ENCODE measurements at places on chromosomes 7 and 10.

DNA sequence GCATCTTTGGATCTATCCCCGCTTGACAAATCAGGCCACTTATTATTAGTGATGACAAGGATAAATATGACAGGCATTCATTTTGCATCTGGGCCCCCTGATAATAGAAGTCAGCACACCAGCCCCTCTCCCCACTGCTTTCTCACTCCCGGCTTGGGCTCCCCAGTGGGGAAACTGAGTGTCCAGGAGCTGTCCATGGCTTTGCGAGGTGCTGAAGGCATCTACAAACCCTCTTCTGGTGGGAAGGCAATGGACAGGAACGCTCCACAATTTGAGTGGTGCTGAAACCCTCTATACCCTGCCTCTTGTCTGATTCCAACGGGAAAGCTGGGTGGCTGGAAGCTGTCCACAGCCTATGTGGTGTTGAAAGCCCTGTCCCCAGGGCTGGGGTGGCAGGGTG, 61.7 kb upstream of the PCBD1 start:
- DNase-seq: no peak

- DNase-seq: no peak
Observed at GRCh38 chr10:116240157-116240950, 32.7 kb downstream of the GFRA1 start.

GRCh38 chr7:12386313-12386740, 17.3 kb downstream of the VWDE start:
- no peak for DNase-seq

DNA sequence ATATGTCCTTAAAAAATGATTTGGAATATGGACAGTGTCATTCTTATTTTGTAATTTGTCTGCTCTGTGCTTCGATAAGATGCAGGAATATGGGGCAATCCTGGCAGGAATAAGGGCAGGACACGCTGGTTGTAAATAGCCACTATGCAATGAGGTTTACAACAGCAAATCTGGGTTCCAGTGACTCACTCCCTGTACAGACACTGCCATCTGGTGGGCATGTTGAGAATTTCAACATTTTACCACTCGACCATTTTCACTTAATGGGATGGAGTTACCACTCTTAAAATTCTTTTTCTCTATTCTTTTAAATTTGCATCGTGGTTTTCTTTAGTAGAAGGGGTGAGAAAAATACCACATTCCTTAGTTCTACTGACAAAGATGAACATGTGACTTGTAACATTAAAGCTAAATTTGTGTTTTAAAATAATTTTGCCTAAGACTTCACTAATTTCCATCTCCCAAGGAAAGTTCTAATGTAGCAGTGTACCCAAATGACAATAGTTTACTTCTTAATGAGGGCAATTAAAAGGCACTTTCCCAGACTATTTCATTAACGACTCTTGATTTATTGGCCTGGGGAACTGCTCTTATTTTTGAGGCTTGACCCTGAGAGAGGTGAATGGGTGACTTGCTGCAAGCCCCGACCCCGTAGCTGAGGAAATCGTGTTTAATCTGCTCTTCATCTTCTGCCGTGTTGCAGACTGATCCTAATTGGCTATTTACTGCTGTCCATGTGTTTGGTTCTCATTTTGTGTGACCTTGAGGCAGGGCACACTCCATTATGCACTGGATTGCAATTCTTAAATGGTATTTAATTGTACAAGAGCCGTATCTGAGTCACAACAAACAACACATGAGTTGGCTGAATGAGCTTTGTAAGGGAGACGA, 173.6 kb upstream of the IMMP2L start:
- DNase-seq: peak; percentile 85

DNA sequence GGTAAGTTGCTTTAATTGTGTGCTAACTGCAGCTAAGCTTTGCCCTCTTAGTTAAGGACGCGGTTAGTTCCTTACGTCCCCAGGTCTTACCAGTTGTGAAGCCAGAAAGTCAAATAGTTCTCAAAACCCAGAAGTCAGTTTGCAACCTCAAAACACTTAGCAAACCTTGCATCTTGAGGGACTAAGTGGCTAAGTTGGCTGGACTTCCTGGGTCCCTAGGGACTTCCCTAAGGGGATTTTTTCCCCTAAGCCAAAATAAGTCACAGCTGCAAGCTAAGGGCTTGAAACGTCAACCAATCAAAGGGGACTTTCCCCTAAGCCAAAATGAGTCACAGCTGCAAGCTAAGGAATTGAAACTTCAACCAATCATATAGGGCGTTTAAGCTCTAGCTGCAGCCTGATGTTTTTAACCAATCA, 36.2 kb upstream of the HECW1 start:
- DNase-seq: peak; percentile 10

DNA sequence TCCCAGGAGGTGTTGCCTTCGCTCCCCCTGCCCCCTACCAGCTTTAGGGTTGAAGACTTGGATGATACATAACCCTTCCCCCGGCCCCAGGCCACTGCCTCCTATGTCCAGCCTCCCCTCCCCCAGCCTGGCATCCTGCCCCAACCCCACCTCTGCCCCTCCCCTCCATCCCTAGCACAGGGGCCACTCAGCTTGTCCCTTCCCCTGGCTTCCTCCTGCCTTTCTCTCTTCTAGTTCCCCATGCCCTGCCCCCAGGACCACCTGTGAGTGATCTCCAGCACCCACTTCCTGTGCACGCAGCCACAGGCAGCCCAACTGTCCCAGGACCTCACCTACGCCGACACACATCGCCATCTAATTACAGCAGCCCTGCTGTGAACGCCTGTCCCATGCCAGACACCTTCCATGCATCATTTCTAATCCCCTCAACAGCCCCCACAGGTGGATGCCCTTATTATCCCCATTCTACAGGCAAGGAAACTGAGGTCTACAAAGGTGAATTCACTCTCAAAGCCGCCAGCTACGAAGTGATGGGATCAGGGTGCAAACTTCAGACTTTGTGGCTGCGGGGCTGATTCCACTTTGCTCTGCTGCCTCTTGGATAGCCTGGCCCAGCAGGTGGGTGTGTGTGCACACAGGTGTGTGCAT, 82.4 kb upstream of the CHST15 start:
- DNase-seq: no peak

GRCh38 chr10:72146071-72146470, 57.7 kb upstream of the SPOCK2 start:
- no peak for DNase-seq

DNA sequence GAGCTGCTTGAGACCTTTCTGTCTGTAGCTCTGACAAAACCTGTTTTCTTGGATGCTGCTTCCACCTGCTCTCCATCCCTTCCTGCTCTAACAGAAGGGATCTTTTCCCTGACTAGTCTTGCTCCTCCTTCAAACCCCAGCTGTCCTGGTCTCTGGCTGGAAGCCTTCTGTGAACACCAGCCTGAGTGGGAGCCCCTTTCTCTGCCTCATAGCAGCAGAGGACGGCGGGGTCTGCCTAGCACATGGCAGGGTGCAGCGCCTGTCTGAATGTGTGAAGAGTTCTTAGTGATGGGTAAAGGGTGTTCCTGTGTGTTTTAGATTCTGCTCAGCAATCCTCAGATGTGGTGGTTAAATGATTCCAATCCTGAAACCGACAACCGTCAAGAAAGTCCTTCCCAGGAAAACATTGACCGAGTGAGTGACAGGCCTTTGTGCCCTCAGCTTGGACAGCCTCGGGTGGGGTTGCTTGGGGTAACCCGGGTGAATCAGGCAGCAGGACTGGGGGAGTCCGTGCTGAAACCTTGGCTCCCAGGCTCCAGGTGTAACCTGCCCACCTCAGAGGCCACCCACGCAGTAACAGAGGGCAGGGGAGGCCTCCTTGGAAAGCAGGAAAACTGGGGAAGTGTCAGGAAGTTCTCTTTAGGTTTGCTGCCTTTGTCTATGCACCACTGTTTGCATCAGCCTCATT, 34.1 kb downstream of the NUB1 start:
- DNase-seq: no peak

- DNase-seq: no peak
Observed at GRCh38 chr10:16599662-16600061, 78.0 kb upstream of the C1QL3 start.

- no peak for DNase-seq
Observed at GRCh38 chr10:70193391-70193844, 23.1 kb upstream of the SAR1A start.

- DNase-seq: peak; percentile 56
Observed at GRCh38 chr7:140402178-140402835, 1.6 kb upstream of the RAB19 start.

DNA sequence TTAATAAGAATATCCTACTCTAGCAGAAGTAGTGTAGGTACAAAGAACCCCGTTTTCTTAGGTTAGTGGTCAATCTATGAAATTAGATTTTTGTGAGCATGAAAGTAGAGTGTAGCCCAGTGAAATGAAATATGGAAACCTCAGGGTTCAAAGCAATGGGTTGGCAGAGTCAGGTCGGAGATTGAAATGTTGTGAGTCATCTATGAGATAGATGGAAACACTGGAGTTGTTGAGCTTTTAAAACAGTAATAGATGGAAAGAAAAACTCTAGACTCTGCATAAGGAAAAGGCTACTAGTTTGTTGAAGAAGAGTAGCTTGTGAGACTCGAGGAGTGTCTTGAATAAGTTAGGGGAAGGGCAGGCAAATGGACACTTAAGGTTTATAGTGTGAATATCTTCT, 251.9 kb downstream of the EXOC4 start:
- no peak for DNase-seq

DNA sequence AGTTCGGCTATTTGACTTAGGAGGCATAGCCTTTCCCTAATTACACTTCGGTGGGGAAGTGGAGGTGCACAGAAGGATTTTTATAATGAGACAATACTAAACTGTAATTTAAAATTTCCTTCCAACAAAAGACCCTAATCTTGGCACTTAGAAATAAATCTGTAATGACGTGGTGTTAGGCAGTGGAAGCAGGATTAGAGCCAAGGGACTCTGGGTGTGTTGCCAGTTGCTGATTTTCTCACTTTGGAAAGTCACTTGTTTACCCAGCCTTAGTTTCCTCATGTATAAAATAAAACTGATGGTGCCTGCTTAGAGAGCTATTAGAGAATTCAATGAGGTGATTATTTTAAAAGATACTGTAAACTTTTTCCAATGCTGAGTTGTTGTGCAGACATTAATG, 287.2 kb downstream of the AUTS2 start:
- DNase-seq: no peak

- DNase-seq: no peak
Observed at GRCh38 chr7:55028011-55028410, 9.2 kb downstream of the EGFR start.
